ENCODE measurements at places on chromosomes 12 and 14. TPM values are rescaled to one million over a fixed set of nuclear protein-coding genes. Genes with fewer than 3 reads are reported as not detected.
A peak's percentile ranks its signal among the peaks of the same experiment; 100 is the strongest.

Gene PTCSC3
- total RNA-seq = not detected

Gene NXPH4
- 1.7 TPM for total RNA-seq

Gene PIANP
- total RNA-seq = 9.8 TPM

Gene ADAMTS20
- total RNA-seq = 4.5 TPM

Gene CPNE6
- total RNA-seq = not detected

Gene DENND5B
- total RNA-seq = 16.2 TPM

Gene HOXC4
- total RNA-seq = not detected

Gene HOXC9
- total RNA-seq = not detected

DNA sequence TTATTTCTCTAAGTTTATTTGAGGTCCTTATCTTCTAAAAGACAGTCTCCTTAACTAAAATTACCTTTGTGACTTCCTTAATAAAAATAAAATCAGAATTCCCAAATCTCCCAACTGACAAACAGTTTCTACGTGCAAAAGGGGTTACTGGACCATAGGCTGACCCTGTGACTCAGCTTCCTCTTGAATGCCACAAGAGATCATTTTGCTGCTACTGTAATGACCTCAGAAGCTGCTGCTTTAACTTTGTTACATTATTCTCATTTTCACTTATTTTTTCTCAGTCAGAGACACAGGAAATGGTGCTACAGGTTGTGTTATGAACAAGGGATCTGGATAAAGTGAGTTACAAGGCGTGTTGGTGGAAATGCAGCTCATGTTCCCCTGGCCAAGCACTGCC, 132.2 kb upstream of the TMTC2 start:
- DNase-seq = no peak

DNA sequence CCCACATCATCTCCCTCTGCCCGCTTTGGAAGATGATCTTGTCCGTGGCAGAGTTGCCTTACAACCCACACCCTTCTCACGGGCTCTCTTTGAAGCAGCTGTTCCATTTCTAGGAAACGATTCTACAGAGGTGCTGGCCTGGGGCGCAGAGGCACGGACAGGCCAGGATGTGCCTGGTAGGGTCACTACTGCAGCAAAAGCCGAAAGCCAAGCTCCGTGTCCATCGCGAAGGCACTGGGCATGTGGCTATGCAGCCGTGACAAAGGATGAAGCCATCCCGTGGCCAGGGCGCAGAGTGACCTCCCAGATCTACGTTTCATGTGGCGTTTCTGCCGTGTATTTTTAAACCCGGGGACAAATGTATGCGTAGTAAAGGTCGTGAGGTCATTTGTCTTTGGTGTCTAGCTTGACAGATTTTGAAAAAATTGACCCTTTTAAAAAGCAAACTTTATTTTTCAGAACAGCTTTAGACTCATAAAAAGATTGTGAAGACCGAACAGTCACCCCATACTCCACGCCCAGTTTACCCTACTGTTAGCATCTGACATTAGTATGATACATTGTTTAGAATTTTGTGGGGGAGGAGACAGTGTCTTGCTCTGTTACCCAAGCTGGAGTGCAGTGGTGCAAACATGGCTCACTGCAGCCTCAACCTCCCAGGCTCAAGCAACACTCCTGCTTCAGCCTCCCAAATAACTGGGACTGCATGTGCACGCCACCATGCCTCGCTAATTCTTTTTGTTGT, 40.4 kb upstream of the NCOR2 start:
- DNase-seq = no peak

DNA sequence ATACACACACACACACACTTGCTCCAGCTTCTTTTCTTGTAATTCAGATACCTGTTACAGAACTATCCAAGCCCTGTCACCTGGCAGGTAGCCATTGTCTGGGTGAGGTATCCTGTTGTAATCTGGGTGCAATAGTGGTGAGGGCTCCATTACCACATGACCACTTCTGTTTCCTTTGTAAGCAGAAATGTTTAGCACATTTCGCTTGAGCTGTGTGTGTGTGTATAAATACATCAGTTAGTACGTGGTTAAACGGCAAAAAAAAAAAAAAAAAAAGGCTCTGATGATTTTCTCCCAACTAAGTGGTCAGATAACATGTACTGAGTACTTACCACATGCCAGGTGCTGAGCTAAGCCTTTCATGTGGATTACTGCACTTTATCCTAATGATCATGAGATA, 129.3 kb upstream of the SSTR1 start:
- no peak for DNase-seq

DNA sequence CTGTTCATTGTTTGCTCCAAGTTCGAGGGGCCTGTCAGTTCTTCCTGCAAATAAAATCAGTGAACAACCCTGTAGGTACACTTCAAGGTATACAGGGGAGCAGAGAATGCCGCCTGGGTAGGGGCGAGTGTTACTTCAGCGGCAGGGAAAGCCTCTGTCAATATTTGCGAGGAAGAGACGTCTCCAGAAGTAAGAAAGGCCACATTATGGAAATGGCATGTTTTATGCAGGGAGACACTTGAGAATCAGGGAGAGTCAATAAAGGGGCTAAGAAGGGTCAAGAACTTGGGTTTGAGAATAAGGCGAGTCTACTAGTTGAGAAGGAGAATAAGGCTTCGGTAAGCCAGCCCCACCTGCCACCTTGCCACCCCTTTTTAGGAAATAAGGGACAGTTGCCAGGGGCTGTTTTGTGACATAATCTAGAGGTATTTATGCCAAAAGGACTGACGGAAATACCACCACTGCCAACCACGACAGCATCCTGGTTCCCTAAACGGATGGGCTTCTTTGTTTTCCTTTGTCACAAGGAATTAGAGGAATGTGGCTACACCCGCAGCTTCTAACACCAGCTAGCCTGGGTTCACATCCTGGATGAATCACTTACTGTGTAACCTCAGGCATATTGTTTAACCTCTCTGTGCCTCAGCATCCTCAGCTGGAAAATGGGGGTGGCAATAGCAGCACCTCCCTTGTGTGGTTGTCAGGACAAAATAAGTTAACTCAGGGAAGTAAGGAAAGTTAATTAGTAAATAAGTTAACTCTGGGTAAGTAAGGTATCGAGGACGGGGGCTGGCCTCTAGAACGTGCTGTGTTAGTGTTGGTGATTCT, 67.7 kb downstream of the EID3 start:
- peak; percentile 54 for DNase-seq

GRCh38 chr12:116276652-116277466, 634 bp downstream of the MED13L start:
- DNase-seq = peak; percentile 66

DNA sequence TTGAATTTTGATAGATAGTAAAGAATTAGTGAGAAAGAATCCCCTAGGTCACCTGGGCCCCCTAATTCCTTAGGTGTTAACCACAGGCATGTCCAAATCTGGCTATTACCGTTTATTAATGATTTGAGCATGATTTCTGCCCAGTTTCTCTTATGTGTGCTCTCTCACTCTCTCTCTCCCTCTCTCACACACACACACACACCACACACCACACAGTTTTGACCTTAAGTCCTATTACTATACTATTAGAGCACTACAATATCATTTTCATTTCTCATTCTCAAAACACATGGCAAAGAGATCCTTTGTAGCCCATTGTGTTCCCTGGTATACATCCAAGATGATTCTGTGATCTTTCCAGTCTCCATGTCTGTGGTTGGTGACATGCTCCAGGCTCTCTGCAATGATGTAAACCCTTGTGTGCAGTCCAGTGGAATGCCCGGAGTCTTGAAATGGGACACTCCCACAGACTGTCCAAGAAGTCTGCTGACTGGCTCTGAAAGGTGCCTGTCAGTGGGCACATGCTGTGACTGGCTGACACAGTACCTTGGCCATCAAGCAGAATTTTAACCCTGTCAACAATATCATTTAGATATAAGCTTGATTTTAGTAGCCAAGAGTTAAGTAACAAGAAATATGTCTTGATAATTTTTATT, 96.2 kb downstream of the FIGNL2 start:
- DNase-seq = no peak

DNA sequence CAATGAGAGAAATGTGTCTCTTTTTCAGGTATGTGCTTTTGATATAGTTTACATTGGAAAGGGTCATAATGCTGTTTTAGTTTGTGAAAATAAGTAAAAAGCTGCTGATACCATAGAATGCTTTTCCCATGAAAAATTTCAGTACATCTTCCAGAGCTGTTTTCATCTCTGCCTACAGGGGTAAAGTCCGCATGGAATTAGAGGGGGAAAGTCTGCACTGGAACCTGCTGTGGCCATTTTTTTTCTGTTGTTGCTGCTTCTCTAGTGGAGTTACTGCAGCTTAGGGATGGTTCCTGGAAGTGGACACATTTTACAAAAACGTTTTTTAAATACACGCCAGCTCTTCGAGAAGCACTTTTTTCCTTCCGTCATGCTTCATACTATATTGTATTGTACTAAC, 81.3 kb downstream of the VEZT start:
- no peak for DNase-seq

- DNase-seq = no peak
Measured at GRCh38 chr12:87809916-87810315, 219.3 kb downstream of the C12orf50 start.

GRCh38 chr14:84770030-84770429, 759.9 kb upstream of the FLRT2 start:
- DNase-seq = no peak

DNA sequence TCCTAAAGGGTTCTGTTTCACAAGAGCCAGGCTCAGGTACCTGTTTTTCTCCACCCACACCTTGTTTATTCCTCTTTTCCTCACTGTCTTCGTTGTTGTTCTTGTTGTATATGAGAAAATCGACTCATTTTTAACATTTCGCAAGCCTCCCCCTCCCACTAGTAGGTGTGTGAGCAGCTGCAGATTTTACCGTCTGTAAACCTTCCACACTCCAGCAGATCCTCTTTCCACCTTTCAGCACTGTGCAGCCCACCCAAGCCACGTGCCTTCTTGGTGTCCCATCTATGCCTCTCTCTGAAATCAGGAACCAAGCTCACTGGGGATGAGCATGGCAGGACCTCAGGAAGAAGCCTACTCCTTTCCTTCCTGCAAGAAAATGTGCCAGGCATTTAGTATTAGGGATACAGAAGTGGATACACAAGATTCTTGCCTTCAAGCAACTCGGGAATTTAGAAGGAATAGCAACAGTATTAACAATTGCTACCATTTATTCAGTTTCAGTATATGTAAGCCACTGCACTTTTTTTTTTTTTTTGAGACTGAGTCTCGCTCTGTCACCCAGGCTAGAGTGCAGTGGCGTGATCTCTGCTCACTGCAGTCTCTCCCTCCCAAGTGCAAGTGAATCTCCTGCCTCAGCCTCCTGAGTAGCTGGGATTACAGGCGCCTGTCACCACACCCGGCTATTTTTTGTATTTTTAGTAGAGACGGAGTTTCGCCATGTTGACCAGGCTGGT, 113.6 kb downstream of the CHST11 start:
- no peak for DNase-seq

DNA sequence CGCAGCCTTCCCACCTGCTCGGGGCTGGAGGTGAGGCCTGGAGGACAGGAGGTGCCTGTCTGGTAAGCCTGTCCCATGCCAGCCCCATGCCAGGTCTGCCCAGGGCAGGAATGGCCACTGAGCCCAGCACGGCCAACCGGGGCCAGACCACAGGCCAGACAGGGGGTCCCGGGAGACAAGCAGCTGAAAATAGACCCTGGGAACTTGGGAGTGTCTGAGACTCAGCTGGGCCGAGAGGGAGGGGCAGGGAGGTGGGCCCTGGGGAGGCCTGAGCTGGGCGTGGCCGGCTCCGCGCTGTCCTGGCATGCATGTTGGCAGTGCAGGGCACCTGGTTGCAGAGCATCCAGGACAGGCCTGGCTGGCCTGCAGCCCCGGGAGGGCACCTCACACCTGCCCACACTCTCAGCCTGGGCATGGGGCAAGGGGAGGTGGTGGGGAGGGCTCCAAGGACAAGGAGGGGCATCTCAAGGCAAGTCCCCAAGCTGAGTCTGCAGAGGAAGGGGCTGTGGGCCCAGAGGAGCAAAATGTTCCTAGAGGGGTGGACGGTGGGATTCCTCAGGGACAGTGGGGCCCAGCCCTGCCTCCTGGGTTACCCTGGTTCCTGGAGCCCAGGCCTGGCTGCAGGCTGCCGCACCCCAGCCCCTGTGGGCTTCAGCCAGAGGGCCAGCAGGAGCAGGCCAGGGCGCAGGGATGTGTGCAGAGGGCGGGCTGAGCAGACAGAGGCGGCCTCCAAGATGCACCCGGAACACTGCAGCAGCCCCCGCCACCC, 3.2 kb upstream of the CRIP1 start:
- no peak for DNase-seq

DNA sequence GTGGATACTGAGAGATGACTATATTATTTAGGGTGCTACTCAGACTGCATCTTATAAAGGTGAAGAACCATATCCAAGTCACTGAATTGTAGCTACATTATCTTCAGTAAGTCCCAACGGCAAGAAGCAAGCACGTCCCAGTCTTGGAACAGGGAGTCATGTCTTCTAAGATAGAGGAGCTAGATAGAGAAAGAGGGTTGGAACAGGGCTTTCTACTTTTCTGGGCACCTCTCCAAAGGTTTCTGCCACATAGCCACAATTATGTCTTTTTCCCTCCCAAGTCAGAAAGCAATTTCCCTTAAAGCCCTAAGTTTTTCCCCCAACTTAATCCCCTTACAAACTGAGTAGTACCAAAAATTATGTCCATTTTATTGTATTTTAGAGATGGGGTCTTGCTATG, 22.4 kb downstream of the MAPK1IP1L start:
- peak; percentile 23 for DNase-seq

GRCh38 chr12:113208041-113208934, 13.0 kb upstream of the TPCN1 start:
- DNase-seq = no peak

DNA sequence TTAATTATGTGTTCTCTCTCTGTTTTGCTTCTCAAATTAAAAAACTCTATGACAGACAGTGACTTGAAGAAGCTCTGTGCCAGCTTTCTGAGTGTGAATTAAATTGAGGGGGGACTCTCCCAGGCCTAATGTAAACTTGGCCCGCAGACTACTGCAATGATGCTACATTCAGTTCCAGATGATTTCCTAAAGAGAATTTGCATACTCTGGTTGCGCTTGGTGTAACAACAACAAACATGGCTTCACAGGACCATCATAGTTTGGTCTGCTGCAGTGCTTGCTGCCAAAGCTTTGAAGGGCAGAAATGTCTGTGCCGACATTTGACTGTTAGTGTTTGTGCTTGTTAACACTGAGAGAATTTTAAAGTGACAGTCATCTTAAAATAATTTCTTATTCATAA, 25.0 kb downstream of the CFAP54 start:
- no peak for DNase-seq

- no peak for DNase-seq
Measured at GRCh38 chr12:42607584-42608058, 18.1 kb upstream of the PRICKLE1 start.

- no peak for DNase-seq
Measured at GRCh38 chr14:66782853-66783252, 274.9 kb downstream of the GPHN start.

DNA sequence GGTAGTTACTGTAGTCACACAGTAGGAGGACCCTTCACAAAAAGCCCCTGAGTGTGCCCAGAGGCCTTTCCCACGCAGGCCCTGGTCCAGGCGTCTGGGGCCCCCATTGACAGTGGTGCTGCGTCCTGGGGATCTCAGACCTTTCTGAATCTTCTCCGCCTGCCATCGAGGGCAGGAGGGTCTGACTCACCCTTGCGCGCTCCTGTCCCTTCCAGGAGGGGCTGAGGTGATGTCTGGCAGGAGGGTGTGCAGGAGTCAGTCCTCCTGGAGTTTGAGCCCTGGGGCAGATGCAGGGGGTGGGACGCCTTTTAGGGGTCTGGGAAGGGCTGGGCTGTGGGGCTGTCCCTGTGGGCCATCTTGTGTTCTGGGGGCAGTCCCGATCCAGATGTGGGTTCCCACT, 386.8 kb downstream of the TMEM121 start:
- DNase-seq = no peak

All from H1 (cell line).